Femur (tissue), 1 donor: ENCODE measurements at places on chromosomes 1 and 21.
A peak's percentile ranks its signal among the peaks of the same experiment; 100 is the strongest.

DNA sequence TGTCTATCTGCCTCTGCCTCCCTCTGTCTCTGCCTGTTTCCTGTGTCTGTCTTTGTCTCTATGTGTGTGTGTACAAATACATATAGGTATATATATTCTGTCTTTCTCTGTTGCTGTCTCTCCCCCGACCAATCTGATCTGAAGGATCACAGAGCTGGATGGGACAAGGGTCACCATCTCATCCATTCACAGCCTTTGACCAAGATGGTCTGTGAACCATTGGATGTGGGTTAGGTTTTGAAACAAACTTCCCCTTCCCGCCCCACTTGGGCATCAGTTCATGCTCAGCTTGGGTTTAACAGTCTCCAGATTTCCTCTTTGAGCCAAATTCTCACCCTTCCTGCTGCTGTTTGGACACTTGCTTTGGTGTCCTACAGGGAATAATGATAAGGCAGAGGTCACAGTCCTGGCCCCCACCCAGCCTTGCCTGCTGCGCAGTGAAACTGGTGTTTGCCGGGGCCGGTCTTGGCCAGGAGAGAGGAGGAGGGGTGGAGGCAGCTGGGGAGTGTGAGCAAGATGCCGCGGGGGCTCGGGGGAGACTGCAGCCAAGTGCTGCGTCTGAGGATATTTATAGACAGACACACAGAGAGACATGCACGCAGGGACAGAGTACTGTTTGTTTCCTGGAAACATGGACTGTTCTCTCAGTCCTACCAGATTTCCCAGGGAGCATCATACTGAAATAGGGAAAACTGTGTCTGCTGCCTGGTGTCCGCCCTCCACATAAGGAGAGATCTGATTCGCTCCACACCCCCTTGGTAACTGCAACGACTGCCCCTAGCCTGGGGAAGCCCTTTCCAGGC, 27.0 kb upstream of the BTG2 start:
- DNase-seq, result peak; percentile 94

DNA sequence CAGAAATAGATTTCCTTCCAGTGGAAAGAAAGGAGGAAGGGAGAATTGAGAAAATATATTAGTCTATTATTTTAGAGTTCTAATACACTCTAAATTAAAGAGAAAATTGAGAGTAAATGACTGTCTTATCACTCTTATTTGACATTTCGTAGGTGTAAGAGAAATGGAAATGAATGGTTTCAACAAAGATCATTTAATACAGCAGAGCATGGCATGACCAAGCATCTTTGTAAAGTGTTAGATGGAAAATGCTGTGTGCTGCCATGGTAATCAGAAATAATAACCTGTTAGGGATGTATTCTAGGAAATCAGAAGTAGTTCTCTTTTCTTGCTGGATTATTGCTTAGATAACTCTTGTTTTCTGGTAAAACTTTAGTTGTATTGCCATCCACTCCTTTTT, 90.9 kb downstream of the GIPC2 start:
- DNase-seq, result no peak

- no peak for DNase-seq
Measured at GRCh38 chr1:64098436-64098835, 105.0 kb upstream of the UBE2U start.

GRCh38 chr1:163771637-163772036, 449.9 kb downstream of the NUF2 start:
- DNase-seq, result no peak

- DNase-seq, result no peak
Measured at GRCh38 chr1:84107955-84108354, 36.1 kb upstream of the PRKACB start.

DNA sequence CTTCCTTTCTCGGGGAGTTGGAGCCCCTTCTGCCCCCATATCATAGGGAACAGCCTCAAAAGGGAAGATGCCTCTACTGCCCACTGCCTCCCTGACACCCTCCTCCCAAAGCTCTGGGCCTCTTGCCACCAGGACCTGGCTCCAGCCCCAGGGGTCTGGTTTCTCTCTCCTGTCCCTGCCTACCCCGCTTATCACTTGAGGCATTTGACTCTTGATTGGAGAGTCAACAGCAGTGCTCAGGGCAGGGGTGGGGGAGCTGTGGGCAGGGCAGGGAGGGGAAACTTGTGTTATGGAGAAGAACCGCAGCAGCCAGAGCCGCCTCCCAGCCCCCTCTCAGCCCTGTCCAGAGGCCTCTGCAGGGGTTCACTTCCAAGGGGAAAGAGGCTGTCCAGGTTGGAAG, 573 bp downstream of the TRIM63 start:
- peak; percentile 41 for DNase-seq

DNA sequence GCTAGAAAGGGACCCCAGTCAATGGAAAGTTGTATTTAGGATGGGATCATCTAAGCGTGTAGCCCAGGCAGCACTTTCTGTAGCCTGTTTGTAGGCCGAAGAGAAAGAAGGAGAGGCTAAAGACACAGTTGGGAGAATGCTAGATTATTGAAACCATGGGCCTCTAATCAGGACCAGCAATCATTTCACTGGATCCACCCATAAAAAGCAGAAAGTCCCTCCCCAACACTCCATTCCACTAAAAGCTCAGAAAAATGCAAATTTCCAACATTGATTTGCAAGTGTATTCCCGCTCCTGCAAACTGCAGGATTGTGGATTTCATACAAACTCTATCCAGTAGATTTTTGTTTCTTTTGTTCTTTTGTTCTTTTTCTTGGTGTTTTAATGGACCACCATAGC, 51.2 kb upstream of the FMOD start:
- DNase-seq, result no peak

DNA sequence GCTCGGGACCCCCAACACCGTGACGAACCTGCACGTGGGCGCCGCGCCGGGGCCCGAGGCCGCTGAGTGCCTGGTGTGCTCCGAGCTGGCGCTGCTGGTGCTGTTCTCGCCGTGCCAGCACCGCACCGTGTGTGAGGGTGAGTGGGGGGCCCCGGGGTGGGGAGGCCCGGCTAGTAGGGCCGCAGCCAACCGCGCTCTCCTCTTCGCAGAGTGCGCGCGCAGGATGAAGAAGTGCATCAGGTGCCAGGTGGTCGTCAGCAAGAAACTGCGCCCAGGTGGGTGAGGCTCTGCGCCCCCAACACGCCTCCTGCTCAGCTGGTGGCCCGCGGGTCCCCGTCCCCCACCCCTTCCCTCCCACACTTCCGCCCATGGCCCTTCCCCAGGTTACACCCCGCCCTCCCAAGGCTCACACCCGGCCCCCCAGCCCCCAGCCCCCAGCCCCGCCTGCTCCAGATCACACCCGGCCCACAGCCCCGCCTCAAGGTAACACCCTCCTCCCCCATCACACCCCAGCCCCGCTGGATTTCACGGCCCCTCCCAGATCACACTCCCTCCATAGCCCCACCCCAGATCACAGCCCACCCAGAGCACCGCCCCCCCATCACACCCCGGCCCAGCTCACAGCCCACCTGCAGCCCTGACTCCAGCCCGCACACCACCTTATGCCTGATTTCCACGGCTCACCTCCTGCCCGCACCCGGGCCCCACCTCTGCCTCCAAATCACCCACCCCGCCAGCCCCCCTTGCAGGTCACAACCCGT, 2.4 kb upstream of the MMP23B start:
- peak; percentile 39 for DNase-seq

DNA sequence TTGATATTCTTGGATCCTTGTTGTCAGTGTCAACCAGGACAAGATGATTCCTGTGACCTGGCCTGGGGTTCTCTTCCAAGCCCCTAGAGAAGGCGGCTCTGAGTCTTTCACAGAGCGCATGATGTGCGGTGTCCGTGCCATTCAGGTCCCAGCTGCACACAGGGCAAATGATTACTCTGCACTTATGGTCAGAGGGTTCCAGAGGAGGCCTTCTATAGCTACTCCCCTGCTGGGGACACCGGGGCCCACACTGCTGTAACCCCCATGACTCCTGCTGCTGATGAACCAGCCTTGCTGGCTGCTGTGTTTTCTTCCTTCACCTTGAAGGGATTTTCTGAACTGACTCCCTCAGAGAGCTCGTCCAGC, 1.5 kb downstream of the PTGFRN start:
- DNase-seq, result peak; percentile 25

DNA sequence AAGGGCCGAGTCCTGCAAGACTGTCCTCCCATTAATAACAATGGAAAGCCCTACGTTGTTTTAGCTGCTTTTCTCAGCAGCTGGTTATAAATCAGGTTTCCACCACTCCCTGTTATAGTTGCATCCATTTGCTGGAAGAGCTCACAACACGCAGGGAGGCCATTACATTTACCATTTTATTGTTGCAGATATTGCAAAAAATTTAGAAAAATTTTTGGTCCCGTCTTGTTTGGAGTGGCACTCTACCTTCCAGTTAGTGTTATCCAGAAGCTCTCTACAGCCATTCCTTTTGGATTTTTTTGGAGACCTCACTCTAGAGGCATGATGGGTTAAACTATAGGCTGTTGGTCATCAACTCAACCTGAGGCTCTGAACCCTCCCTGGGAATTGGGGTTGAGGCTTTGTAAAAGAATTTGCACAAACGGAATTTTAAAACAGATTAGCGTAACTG, 1532.1 kb upstream of the TPTE start:
- no peak for DNase-seq

DNA sequence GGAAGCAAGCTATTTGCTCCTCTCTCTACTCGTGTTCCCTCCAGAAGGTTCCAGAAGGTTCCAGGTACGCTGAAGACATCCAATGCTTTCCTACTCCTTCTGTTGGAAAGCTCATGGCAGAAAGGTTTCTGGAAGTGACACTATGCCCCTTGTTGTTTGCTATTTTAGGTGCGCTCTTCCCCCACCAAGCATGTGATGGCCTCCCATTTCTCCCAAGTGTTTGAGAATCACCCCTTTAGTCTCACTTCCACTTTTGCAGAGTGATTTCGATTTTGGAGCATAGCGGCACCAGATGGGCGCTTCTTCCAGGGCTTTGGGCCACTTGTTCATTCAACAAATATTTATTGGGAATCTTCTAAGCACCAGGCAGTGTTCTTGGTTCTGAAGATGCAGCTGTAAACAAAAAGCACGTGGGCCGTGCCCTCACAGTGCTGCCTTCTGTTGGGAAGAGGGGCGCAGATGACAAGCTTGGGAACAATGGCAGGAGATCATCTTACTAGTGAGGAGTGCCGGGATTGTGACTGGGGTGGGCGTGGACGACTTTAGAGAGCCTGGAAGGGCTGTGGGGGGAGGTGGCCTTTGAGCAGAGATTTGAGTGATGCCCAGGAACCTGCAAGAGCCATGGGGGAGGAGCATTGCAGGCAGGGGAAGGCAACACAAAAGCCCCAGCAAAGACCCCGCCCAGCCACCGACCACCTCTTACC, 43.0 kb upstream of the TARDBP start:
- DNase-seq, result no peak

- DNase-seq, result no peak
Measured at GRCh38 chr1:221097479-221098281, 218.4 kb downstream of the HLX start.

DNA sequence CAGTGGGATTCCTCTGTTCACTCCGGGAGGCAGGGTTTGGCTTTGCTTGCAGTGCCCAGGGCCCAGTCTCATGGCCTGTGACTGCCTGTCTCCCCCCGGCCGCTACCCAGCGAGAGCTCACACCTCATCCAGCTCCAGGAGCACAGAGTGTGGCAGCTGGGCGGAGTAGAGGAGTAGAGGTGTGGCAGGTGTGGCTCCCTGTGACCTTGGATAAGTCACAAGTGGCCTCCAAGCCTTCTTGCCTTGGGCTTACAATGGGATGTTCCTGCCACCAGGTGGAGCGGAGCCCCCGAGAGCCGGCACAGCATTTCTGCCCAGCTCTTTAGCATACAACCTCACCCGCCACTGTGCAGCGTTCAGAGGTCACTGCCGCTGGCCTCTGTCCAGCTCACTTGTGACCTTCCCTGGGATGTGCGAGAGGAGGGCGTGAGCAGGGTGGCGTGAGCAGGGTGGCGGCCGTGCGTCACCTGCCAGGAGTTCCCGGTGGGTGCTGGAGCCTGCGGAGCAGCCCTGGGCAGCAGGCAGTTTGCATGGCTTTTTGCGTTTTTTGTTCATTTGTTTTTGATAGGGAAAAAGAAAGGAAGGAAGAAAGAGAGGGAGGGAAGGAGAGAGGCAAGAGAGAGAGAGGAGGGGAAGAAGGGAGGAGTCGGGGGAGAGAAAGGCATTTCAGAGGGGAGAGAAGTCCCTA, 42.4 kb downstream of the CRYAA start:
- DNase-seq, result peak; percentile 35

DNA sequence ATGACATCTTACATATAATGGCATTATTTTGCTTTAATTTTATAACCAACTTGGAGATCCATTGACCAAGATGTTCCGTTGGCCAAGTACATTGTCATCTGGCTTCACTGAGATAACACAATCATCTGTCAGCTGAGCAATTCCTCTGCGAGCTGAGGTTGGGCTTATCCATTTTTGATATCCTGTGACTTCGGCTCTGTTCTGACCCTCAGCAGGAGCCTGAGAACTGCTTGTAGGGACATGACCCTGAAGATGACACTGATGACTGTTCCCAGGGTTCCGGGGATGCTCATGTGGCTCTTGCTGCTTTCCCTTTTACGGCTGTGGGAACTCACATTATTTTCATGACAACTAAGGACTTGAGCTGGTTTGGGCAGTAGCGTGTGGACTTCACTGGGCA, 51.2 kb downstream of the TLR5 start:
- DNase-seq, result no peak

GRCh38 chr1:196063294-196063693, 544.9 kb downstream of the KCNT2 start:
- no peak for DNase-seq

DNA sequence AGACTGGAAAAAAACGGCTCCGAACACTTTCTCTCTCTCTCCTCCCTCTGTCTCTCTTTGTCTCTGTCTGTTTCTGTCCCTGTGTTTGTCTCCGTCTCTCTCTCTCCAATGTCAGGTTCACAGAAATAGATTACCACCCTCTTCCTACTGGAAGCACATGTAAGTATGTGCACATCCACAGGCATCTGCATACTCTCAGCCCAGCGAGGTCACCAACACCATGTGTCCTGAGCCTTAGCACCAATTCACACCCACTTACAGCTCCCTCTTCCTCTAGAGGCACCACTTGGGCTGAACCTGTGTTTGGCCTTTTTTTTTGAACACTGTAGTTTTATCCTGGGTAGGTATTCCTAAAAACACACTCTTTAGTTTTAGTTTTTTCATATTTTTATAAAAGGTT, 130.5 kb downstream of the ETS2 start:
- DNase-seq, result no peak

- no peak for DNase-seq
Measured at GRCh38 chr1:79004916-79005315, 1.6 kb downstream of the ADGRL4 start.

- no peak for DNase-seq
Measured at GRCh38 chr1:232504651-232505050, 125.3 kb downstream of the SIPA1L2 start.

DNA sequence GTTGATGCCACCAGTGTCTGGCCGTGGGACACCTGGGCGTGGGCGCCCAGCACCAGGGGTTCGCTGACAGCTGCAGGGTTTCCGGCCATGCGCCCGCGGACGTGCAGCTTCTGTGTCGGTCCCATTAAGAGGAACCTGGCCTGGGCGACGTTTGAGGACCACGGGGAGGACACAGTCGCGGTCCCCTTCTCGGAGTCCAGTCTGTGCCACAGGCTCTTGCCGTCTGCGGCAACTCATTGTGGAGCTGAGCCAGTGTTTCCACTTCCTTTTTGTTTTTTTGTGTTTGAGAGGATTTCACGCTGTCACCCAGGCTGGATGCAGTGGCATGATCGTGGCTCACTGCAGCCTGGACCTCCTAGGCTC, 1.6 kb upstream of the C1orf159 start:
- no peak for DNase-seq

GRCh38 chr1:32199043-32199716, 1.2 kb upstream of the CCDC28B start:
- peak; percentile 15 for DNase-seq

- DNase-seq, result no peak
Measured at GRCh38 chr1:225896937-225897549, 8.1 kb upstream of the LEFTY1 start.
